ENCODE measurements at places on chromosomes 3 and 15.

DNA sequence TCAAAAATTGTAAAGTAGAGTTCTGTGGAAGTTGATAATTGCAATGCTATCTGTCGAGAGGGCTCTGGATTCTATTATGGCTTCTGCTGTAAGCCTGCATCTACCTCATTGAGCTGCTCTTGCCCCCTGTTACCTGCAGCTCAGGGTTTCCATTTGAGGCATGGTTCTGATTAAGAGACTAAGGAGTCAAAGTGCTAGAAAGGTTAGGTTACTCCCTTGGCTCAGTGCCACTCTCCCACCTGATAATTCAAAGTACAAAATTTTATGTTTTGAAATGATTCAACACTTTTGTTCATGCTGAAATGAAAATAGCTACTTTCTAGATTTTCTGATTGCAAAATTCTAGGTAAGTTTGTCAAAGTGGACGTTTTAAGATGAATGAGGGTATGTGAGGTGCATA lies 220.5 kb upstream of the SATB1 start:
- DNase-seq, result no peak

GRCh38 chr15:60396100-60396499 lies 1.7 kb downstream of the ANXA2 start:
- DNase-seq, result no peak

GRCh38 chr3:48617559-48617958 lies 4.0 kb downstream of the TMEM89 start:
- no peak for DNase-seq

- DNase-seq, result no peak
Observed at GRCh38 chr3:175741951-175742350, 882.8 kb downstream of the NAALADL2 start.

DNA sequence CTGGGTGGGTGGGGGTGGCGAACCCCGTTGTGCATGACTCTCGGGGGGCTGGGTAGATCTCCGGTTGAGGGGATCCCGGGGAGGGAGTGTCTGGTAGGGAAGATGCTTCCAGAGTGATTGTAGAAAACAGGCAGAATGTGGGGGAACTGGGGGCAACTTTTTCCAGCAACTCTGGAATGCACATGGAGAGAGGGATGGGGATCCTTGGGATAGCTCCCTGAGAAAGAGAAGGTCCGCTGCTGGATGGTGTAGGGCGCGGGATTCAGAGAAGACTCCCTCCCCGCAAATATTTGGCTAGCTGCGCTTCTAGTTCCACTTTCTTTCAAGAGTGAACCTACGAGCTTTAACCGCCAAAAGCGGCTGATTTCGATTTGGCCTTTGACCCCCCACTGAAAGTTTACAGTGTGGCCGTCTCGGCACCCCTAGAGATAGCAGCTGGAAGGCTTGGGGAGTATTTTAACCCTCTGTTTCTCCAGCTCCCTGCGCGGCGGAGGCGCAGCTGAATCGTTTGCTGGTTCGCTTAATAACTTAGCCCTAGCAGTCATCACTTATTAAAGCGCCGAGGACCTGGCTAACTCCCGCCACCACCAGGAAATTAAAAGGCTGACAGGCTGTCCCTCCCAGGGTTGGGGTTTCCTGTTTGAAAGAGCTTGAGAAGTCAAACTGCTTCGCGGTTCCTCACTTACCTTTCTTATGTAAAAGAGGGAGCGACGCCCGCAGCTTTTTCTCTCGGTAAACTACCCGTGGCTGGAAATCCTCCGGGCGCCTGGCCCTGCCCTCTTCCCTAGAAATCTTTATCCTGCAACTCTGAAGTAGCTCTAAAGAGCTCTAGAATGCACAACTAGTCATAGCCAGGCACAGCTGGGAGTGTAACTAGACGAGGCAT lies 1.2 kb downstream of the PHLDB2 start:
- DNase-seq, result peak; percentile 41

GRCh38 chr3:176734146-176734545 lies 463.1 kb downstream of the TBL1XR1 start:
- no peak for DNase-seq

DNA sequence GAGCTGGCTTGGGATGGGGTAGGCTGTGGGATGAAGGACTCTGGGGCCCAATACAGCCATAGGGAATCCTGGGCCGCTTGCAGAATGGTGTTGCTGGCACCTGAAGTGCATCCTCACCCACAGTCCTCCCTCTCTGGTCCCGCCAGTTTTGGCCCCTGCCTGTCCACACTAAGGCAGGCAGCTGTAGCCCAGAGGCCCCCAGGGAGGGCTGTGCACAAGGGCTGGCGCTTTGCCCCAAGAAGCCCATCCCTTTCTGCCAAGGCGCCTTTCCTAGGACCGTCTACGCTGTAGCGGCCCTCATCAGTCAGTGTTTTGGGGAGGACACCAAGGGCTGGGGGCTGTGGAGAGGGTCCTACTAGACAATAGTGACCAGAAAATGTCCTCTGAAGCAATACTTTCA lies 116.2 kb upstream of the ABHD17C start:
- DNase-seq, result no peak

DNA sequence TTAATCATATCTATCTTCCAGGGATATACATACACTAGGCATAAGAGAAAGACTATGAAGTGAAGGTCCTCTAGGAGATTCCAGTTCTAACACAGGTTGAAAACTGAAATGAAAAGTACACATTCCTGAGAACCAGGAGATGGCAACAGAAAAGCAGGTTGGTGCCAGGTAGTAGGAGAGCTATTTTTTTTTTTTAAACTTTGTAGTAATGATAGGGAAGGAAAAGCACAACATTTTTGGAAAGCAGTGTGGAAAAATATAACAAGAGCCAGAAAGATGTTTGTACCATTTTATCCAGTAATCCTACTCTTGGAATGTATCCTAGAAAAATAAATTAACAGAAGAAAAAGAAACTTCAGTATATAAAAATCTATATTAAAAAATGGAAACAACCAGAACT lies 189.9 kb downstream of the DTWD1 start:
- DNase-seq, result no peak

DNA sequence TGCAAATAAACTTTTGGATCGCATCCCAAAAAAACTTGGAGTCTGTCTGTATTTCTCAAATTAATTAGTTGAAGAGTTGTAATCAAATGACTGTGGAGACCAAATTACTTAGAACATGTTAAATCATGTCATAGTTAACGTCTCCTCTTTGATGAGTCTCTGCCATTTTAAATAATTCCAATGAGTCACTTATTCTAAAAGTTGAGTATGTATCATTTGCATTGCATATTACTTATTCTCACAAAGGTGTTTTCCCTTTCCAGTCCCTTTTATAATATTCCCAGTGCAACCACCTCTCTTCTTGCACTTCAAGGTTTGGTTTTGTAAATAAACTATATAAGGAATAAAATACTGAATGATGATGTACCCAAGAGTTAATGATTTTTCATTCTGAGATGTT lies 36.0 kb upstream of the MBNL1 start:
- DNase-seq, result no peak

GRCh38 chr3:57957824-57958223 lies 50.4 kb upstream of the FLNB start:
- DNase-seq, result no peak

GRCh38 chr15:52427804-52428203 lies 100.9 kb downstream of the MYO5A start:
- DNase-seq, result no peak

- no peak for DNase-seq
Observed at GRCh38 chr3:54198556-54198955, 76.2 kb downstream of the CACNA2D3 start.

DNA sequence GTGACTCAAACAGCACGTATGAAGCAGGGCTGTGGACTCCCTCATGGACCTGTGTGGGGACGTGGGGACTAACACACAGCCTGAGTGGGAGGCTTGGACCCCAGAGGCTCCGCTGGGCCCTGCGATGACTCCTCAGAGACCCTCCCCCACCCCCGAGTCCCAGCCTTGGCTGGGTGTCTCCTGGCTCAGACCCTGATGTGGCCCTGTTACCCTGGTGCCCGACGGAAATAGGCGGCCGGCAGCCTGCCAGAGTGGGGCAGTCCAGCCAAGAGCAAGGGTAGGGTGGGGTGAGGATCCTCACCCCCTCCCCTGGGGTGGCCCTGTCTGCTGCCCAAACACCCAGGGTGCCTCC lies 15.3 kb downstream of the TNK2 start:
- no peak for DNase-seq

DNA sequence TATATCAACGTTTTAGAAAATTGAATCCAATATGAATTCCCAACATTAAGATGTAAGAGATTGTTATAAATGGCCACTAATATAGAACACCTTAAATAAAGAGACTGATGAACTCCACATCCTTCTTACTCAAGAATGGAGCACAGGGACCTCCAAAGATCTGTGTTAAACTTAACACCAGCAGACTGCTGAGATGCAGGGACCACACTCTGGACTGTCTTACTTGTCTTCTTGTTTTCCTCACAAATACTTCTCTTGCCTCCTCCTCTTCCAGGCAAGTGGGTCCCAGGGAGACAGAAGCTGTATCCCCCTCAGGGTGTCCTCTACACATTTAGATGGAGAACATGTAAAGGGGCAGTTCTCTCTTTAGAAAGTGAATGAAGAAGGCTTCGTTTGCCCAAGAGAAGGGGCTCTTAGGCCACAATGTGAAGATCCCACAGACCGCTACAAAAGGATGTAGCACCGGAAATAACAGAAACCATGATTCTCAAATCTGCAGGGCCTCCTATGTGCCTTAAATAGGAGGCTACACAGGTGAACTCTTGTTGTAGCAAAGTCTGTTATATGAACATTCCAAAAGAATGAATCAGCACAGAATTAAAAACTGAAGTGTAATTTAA lies 52.2 kb downstream of the SATB1 start:
- no peak for DNase-seq

- DNase-seq, result no peak
Observed at GRCh38 chr15:52252781-52253180, 42.8 kb downstream of the MYO5C start.

- DNase-seq, result no peak
Observed at GRCh38 chr15:51289290-51289689, 49.1 kb downstream of the CYP19A1 start.

DNA sequence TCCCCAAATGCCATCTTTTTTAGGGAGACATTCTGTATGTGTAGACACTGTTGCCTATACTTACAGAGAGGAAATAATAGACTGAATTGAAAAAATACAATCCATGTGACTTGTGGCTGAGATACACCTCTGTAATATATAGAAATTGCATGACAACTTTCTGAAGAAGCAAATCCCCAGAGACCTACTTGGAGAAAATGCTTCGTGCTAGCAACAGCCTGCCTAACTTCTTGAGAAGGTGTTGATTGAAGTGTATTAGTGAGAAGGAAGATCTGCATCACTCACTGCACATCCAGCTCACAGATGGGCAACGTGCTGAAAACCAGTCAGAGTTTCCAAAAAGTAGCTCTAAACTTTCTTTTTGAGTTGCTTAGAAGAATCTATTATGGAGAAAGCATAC lies 404.1 kb downstream of the EPHB1 start:
- no peak for DNase-seq

DNA sequence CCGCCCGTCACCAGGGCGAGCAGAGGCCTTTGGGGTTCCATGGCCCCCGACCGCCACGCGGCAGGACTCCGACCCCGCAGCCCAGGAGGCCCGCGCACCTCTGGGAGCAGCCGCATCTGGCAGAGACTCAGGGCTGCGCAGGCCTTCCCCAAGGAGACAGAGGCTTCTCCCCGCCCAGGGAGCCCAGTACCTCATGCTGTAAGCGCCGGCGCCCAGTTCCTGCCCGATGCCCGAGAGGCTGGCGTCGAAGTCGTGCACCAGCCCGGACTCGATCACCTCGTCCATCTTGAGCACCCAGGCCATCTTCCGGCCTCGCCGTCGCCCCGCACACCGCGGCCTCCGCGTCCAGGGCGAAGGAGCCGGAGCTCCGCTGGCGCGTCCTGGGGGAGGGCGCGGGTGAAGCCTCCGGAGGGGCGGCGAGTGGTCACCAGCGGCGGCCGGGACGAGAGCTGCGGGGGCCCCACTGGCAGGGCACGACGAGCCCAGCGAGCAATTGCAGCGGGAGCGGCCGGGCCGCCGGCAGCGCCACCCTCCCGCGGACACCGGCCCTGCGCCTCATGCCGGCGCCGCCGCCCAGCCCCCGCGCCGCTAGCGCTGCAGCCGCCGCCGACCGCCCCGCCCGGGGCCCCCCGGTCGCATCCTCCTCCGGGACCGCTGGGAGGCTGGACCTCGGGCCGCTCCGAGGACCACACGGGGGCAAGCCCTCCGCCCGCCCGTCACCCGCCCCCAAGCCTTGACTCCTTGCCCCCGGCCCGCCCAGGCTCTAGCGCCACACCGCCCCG lies 468 bp downstream of the UBP1 start:
- DNase-seq, result peak; percentile 29

GRCh38 chr3:9293076-9293475 lies 43.6 kb upstream of the SRGAP3 start:
- no peak for DNase-seq

Data from activated T-helper 1 cell treated with Interleukin-2 at 50 U/mL for 16 hours (primary cell).